NCI-H187 treated with DMSO at 0.1 percent for 48 hours (cell line): ENCODE measurements at places on chromosomes 1 and 21.

GRCh38 chr1:14923727-14924452 lies 229.7 kb upstream of the TMEM51 start:
- no peak for DNase-seq

DNA sequence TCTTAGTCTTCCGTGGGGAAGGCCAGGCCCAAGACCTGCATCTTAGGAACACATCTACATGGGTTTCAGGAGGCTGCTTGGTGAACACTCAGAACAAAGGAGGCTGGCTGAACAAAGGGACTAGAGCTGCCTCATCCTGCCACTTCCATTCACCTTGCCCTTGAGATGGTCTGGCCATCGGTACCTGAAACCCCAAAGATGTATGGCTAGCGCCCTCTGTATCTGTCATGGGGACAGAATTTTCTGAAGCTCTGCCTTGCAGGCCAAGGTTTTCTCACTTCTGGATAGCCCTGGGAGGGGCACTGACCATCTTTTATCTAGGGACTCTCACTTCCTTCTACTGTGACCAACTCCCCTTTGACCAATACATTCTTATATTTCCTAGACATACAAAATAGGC lies 55.4 kb upstream of the GRIK3 start:
- no peak for DNase-seq

DNA sequence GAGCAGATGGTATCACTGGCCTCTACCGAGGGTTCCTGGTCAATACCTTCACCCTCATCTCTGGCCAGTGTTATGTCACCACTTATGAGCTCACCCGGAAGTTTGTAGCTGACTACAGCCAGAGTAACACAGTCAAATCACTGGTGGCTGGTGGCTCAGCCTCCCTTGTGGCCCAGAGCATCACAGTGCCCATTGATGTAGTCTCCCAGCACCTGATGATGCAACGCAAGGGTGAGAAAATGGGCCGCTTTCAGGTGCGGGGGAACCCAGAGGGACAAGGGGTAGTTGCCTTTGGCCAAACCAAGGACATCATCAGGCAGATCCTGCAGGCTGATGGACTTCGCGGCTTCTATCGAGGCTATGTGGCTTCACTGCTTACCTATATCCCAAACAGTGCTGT lies 6.1 kb downstream of the SLC25A44 start:
- no peak for DNase-seq

DNA sequence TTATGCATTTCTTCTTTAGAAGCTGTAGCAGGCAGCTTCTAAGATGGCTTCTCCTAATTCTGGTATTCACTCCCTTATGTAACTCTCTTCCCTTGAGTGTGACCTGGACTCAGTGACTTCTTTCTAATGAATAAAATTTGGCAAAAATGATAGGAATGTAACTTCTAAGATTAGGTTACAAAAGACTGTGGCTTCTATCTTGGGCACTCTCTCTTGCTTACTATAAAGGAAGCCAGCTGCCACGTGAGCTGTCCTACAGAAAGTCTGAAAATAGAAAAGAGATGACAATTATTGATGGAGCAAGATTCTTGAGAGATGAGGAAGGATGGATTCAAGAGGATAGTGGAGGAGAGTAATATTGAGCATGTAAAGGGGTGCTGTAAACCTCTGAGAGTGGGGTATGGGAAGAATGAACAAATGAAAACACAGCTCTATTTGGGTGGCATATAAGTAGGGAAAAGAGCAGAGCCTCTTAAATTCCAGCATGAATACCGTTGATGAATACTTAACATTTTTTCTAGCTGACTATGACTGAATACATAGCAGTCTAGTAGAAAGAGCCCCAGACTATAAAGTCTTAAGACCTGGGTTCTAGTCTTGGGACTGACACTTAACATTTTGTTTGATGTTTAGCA lies 5.5 kb downstream of the TSEN15 start:
- DNase-seq, result no peak

GRCh38 chr1:11725616-11726015 lies 10.3 kb upstream of the AGTRAP start:
- DNase-seq, result no peak

GRCh38 chr21:46560568-46561444 lies 44.1 kb downstream of the S100B start:
- DNase-seq, result no peak

DNA sequence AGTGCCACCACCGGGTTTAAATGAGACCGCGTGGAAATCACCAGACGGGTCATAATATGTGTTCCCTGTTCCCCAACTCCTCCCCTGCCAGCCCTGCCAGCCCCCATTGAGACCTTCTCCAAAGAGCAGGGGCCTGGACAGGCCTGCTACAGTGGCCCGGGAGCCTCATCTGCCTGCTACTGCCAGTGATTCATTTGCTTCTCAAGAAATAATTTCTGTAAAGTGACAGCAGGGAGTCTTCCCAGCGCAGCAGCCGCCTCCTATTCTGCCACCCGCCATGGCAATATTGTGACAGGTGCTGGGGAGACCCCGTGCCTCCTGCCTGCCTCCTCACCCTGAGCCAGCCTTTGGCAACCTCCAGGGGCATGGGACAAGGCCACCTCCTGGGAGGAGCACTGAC lies 8.9 kb downstream of the IFFO2 start:
- no peak for DNase-seq

GRCh38 chr1:115077984-115078330 lies 11.3 kb downstream of the TSPAN2 start:
- no peak for DNase-seq

DNA sequence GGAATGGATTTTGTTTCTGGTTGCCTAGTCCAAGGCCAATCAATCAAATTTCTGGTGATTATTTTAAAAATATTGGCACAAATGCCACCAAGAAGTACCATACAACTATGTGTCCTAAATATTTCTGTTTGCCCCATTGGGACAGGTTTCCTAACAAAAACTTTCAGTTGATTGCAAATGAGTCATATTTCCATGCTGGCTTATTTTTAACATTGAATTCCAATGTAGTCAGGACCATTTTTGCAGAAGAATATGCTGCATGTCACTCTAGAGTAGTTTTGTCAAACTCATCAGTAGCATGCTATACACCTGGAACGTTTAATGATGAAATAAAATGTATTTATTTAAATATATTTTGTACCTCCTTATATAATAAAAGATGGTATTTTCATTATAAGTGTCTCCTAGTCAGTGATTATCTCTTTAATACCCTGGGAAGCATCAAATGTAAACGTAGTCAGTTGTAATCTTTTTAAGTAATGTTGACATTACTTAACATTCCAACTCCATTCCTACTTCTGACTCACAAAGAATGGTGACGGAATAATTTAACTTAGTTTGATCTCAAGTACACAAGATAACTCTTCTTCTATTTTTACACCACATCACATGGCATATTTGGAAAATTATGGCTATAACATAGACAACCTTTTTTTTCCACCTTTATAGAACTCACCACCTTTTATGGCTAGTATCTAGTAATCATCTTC lies 39.0 kb upstream of the USH2A start:
- no peak for DNase-seq

GRCh38 chr1:240635466-240636256 lies 23.7 kb upstream of the GREM2 start:
- DNase-seq, result no peak

GRCh38 chr1:174491606-174492005 lies 43.8 kb downstream of the GPR52 start:
- DNase-seq, result no peak

DNA sequence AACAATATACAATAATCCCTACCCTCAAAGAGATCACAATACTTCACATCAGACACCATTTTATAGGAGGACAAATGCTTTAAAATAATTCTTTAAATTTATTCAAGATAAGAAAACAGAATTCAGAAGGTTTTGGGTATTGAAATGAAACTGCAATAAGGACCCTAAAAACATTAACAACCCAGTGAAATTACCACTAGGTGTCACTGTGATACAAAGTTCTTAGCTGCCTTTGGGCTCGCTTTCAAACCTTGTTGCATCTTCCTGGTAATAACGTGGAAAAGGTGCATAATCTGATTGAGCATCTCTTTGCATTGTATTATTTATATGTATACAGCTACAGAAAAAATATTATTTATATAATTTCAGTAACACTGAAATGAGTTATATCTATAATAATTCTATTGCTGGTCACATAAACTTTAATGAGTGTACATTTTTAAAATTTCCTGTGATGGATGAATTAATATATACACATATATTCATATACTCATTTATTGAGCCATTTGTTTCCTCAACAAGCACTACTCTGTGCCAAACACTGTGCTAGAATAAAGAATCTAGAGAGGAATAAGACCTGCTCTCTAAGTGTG lies 185.2 kb downstream of the FAF1 start:
- DNase-seq, result peak; percentile 12
